Activated T-helper 2 cell treated with anti-CD3 and anti-CD28 coated beads, Interferon-gamma antibody, Interleukin-2, Interleukin-4, amounts not matched to agents 10 μg/mL and 5 μg/mL and 100 μg/mL, durations not matched to agents 14 hours and 24 hours and 36 hours (primary cell): ENCODE measurements at places on chromosomes 5 and 9.

DNA sequence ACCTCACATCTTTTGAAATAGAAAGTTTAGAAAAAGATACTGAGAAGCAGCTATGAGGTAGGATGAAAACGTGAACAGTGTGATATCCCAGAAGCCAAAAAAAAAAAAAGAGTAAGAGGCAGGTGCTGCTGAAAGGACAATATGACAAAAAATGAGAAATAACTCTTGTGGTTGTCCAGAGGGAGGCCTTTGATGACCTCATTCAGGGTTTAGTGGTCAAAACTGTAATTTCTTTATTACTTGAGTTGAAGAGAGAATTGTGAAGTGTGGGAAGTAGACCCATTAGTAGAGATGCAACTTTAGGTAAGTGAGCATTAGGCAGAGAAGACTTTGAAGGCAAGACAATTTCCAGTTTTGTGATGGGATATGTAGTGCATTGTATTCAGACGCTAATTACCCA, 1306.3 kb upstream of the ACO1 start:
- H3K4me1 ChIP-seq, result no peaks in the 10 kb centered on the region
- DNase-seq, result no peak
- no peaks in the 10 kb centered on the region for H3K36me3 ChIP-seq
- no peaks in the 10 kb centered on the region for H3K27me3 ChIP-seq
- no peak overlapping the region for H3K27ac ChIP-seq
- no peak overlapping the region for H3K4me3 ChIP-seq

DNA sequence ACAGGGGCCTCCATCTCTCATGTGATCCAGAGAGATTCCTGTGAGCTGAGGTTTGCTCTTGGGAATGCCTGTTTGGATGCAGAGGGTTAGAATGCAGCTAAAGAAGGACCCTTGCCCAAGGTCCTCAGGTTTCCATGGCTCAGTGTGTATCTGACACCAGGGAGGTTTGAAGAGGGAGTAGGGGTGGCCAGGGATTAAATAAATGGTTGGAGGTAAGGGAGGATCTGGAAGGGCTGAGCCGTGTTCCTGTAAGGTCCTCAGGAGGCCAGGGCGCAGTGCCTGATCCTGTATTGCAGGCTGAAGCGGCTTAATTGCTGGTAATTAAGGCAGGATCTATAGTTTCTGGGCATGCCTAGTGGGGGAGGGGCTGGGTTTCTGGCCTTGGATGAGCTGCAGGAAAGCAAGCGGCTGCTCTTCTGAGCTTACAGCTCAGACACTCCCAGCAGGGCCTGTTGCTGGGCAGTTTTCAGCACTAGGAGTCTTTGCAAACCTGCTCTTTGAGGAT, 41.5 kb upstream of the MAP1B start:
- no peak overlapping the region for H3K4me3 ChIP-seq
- H3K4me1 ChIP-seq, result no peaks in the 10 kb centered on the region
- DNase-seq, result no peak
- H3K27ac ChIP-seq, result no peak overlapping the region
- H3K36me3 ChIP-seq, result no peaks in the 10 kb centered on the region

- DNase-seq, result no peak
- H3K27ac ChIP-seq, result no peak overlapping the region
- H3K27me3 ChIP-seq, result no peaks in the 10 kb centered on the region
- H3K4me1 ChIP-seq, result no peaks in the 10 kb centered on the region
- H3K4me3 ChIP-seq, result no peak overlapping the region
- H3K36me3 ChIP-seq, result no peaks in the 10 kb centered on the region
Measured at GRCh38 chr5:124825983-124826337, 79.5 kb upstream of the ZNF608 start.

DNA sequence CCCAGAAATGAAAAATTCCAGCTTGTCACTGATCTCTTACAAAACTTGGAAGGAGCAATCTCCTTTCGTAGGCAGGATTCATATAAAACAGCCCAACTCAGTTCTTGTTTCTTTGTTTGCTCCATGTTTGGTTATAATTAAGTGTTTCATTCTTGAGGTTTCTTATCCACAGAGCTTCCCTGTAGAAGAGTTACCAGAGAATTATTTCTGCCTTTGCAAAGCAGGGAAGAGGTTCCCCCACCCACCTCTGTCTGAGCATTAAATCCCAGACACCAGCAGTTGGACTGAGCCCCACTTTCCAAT, 34.1 kb upstream of the RAI14 start:
- H3K4me3 ChIP-seq, result no peak overlapping the region
- no peak for DNase-seq
- no peaks in the 10 kb centered on the region for H3K27me3 ChIP-seq
- peaks cover 10% of the 10 kb centered on the region for H3K4me1 ChIP-seq
- no peak overlapping the region for H3K27ac ChIP-seq
- H3K36me3 ChIP-seq, result no peaks in the 10 kb centered on the region
